ENCODE measurements at places on chromosomes 13 and 19.

GRCh38 chr19:50666346-50667176 is 17.3 kb downstream of the C19orf81 start:
- DNase-seq = no peak

GRCh38 chr19:57769345-57770131 is at the start of gene ZNF586:
Gene ZNF586 (plus strand): TSS chr19:57769676. CDS start chr19:57769843, 167 bp downstream.
- peak; percentile 78 for DNase-seq

GRCh38 chr19:10812902-10813404 is 23.1 kb downstream of the TMED1 start:
- peak; percentile 91 for DNase-seq

DNA sequence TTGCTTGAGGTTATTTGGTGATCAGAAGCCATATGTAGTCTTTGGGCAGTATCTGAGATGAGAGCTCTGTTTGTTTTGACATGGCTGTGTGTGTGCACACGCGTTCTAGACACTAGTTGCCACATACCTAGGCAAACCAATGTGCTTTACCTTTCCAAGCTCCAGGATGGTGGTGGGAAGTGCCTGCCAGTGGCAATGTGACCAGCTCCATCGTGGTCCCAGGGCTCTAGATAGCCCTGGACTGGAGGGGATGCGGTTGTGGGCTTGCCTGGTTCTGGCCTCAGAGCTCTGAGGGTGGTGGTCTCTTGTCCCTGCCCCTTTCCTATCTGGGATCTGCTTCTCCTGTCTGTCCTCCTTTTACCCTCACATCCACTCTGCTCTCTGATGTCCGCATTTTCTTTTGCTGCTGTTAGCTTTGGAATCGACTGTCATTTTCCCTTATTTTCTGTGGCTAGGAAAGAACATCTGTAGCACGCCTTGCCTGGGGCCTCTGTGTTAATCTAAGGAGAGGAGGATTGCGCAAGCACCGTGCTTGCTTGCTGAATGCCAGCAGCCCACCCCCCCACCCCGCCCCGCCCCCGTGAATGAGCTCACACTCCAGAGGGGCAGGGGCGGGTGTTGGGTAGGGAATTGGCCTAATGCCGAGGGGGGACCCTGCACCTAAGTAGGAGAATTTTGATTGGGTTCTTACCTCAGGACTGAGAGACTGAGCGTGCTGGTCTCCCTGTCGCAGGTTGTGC is 89.5 kb downstream of the ARHGEF7 start:
- no peak for DNase-seq

GRCh38 chr19:55647732-55648584 is at the start of gene CCDC106:
Gene CCDC106 (plus strand): TSS chr19:55648212. CDS start chr19:55649047, 835 bp downstream.
- no peak for DNase-seq

DNA sequence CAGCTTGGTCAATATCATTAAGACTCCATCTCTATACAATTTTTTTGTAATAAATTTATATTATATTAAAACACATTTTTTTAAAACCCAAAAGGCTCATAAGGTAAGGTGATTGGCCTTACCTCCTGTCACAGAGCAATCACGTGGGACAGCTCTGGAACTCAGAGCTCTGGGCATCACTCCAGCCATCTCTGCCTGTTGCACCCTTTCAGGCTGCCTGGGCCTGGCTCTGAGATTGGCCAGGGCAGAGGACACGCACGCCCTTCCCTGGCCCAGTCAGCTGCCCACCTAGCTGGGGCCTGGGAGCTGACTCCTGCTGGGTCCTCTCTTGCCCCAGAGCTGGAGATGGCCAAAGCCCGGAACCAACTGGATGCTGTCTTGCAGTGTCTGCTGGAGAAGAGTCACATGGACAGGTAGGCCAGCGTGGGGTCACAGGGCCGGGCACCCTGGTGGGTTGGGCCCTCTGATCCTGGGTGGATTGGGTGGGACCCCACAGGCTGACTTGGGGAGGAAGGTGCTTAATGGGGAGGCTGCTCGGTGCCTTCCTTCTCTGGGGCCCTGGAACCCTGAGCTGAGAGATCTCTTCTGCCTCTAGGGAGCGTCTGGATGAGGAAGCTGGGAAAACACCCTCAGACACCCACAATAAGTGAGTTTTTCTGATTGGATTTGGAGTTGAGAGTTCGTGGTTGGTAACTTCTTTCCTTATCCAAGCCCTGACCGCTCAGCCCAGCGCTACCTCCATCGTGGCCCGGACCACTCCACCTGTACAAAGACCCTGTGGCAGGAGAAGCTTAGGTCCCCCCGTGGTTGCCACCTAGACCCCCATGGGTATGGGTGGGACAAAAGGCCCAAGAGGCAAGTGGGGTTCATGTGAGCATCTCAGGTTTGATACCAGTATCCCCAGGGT is 3.7 kb downstream of the LIN37 start:
- no peak for DNase-seq

- DNase-seq = no peak
Measured at GRCh38 chr13:46382224-46382623, 4.8 kb downstream of the RUBCNL start.

DNA sequence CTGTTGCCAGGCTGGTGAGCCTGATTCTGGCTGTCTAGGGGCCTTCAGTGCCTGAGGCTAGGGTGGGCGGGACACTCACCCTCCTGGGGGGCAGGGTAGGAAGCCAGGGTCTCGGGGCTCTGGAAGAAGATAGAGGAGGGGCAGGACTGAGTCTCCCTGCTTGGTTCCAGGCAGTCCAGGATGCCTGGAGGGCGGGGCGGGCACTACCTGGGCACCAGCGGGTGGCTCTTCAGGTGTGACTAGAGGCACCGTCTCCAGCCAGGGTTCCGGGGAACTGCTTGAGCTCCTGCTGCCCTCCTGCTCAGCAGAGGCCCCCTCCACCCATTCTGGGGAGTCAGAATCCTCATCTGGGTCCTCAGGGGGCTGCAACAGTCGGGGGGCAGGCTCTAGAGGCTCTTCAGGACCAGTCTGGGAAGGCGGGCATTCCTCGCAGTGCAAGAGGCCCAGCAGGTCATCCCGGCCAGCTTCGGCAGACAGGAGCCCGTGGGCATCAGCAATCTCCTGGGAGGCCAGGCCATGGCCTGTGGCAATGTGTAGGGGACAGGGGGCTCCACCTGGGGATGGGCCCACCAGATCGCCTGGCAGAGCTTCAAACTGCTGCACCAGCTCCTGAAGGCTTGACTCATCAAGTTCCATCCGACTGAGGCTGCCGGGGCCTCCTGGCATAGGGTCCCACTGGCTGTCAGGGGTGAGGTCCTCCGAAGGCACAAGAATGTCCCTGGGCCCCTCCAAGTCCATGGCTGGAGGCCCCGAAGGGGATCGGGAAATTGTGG is 1.8 kb downstream of the APBA3 start:
- no peak for DNase-seq

DNA sequence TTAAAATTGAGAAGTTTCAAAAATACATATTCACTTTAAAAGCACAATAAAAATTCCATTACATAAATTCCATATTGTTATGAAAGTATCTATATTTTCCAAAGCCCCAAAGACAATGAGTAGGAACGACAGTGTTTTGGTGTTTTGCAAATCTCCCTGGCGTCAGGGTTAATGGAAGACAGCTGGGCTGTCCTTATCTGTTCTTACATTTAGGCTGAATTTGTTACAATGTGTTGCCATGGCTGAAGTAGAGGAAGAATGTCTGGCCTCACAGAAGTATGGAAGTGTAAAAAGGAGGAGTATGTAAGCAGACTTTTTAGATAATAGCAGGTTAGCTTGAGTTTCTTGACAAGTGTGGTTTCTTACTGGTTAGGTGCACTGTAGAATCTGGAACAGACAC is 124.4 kb upstream of the SPATA13 start:
- DNase-seq = no peak

DNA sequence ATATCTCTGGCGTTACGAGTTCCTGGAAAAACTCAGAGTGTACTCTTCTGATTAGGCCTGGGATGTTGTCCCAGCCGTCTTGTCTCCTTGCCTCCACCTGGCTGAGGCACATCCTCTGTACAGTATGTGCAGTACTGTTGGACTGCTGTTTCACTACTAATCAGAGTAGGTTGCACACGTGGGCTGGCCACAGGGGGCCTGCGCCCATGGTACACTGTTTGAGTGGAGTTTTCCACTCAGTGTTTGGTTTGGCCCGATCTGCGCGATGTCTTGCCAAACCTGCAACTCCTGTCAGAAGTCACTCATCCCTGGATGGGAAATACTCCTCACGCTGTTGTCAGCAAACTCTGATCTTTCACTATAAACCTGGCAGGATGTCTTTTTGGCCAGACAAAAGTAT is 189.6 kb upstream of the CSNK1A1L start:
- DNase-seq = no peak

DNA sequence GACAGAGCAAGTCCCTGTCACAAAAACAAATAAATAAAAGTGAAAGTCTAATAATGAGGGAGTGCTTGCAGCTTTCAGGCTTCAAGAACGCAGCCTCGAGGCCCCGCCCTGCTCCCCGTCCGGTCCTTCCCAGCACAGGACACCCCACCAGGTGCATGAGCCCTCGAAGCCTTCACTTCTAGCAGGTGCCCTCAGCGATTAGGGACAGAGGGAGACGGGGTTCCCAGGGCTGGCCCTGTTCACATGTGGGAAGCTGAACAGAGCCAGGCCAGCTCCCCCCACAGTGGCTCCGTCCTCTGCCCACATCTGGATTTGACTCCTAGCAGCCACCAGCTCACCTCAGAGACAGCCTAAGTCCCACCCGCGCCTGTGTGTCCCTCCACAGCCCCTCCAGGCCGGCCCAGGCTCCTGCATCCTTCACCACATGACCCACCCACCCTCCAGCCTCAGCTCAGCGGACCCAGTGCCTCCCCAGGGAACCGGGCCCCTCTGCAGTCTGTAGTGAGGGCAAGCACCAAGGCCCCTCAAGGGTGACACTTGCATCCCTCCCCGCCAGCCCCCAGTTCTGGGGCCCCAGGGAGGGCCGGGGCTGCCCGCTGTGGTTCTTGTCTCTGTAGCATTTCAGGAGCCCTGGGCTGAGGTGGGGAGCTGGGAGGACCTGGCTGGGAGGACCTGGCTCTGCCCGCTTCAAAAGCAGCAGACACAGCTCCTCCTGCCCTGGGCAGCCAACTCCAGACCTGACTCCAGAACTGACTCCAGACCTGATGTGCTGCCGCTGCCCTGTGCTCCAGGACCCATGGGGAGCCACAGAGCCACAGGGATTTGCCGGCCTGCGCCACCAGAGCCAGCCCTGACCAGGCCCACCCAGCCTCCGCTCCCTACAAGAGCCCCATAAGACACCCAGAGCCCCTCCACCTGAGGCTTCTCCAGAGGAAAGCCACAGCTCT is 27.2 kb downstream of the GPX4 start:
- no peak for DNase-seq

GRCh38 chr13:98370806-98371515 is 193.9 kb upstream of the RNF113B start:
- no peak for DNase-seq

DNA sequence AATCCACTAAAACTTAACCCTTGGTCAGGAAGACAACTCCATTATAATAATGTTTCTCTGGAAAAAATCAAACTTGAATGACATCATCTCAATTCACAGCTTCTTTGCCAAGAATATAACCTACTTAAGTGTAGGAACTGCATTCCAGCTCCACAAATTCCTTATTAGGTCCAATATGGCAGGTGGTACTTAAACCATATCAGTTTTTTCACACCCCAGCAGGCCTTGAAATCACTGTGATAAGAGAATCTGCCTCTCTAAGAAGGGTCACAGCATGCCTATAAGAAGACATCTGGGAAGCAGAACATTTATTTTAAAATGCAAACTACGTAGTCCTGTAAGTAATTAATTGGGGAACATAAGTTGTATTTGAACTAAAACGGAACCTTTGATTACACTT is 687.8 kb downstream of the DIAPH3 start:
- no peak for DNase-seq

DNA sequence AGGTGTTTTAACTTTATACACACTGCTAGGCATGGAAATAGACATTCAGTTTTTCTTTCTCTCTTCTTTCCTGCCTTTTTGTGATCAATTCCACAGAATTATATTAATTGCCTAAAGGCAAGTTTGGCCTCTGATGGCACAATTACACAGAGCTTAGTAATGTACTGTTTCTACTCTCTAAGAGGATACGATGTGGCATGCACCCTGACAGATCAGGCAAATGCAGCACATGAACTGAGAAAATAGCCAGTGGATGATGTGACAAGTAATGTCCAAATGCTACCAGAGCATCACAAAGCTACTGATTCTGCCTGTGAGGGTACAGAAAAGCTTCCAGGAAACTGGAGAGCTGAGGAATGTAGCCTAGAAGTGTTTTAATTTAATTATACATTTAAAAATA is 233.8 kb upstream of the PRR20A start:
- no peak for DNase-seq

GRCh38 chr13:94192431-94192975 is 287.0 kb downstream of the DCT start:
- no peak for DNase-seq

DNA sequence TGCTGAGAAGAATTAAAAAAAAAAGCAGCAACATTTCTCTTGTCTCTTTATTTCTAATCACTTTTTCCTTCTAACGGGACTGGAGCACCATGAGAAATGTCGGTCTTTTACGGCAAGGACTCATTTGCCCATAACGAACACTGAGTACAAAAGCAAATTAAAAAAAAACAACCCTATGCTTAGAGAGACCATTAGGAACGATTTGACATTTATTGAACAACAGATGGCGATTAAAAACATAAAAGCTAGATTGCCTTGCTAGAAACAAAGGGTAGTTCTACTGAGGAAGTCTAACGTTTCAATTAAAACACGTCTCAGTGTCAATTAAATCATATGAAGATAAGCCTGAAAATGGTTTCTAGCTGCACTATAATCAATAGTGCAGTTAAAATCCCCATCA is 51.1 kb downstream of the OLFM4 start:
- DNase-seq = no peak

DNA sequence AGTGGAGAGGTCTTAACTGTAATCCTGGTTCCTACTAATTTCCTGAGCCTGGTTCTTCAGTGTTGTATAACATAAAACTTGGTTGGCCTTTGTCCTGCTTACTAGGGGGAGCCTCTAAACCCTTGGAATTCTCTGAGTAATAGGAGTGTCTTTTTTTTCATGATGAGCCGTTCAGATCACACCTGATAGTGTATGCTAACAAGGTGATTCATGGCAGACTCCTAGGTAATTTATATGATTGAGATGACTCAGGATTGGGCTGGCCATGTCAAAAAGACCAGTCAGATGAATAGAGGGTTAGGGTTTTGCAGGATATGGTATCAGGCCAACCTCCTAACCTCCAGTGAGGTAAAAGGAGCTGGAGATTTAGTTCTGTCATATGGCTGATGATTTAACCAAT is 135.8 kb upstream of the KLF12 start:
- no peak for DNase-seq

- no peak for DNase-seq
Measured at GRCh38 chr13:37526710-37527473, 71.7 kb downstream of the POSTN start.

DNA sequence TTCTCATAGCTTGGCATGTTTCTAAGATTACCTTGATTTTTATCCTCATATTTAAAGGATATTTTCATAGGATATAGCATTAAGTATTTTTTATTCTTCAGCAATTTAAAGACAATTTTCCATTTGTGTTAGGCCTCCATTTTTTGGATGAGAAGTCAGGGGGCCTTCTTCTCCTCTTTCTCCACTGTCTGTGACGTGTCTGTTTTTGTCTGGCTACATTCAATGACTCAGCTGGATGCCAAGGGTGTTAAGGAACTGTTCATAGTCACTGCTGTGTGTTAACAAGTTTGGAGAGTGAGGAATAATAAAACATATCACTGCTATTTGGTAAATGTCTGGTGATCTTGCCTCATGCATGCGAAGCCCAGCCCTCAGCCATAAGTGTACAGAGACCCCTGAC is 36.4 kb downstream of the ZNF582 start:
- no peak for DNase-seq
